Muscle of leg (tissue), 16 donors: ENCODE measurements at places on chromosomes 13 and 19. TPM values are rescaled to one million over a fixed set of nuclear protein-coding genes. Genes with fewer than 3 reads are reported as not detected.
A peak's percentile ranks its signal among the peaks of the same experiment; 100 is the strongest.

DNA sequence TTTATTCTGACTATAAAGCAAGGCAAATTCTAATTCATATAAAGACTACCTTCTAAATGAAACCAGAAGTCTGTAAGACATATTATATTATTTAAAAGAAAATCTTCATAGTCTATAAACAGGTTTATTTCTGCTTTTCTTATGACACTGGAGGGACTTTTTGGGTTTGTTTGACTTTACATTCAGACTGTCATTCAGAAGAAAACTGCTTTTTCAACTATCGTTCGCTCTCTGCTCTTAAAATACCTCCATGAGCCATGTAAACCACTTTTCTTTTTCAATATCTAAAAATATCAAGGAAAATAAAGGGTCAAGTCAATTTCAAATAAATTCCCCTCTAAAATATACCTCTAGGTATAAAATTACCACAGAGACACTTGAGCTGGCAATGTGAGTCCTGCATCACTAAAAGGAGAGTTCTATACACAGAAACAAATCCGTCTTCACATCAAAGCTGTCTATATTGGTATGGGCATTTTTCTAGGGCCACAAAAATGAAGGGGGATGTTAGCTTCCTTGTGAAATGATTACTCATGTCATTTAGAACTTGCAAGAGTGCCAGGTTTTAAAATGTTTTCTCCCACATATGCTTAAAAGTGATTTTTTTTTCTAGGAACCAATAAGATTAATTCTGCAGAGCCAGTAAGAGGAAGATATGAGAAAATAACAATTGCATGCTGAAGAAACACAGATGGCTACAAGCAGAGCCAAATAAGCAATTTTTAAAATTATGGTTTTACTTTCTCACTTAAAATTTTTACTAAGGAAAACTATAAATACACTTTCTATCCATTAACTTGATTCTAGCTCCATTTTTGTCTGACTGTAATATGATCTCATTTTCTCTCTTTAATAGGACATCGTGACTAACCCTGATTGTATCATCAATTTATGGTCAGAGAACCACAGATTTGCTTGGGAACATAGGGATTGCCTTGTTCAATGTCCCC, 181.8 kb downstream of the TBC1D4 start:
- H3K4me1 ChIP-seq, result no peaks in the 10 kb centered on the region
- H3K36me3 ChIP-seq, result peaks cover 2% of the 10 kb centered on the region
- peak; percentile 72 for DNase-seq
- H3K4me3 ChIP-seq, result no peak overlapping the region

GRCh38 chr13:111873676-111874178, 193.2 kb upstream of the SOX1 start:
- H3K36me3 ChIP-seq, result no peaks in the 10 kb centered on the region
- DNase-seq, result no peak
- H3K27ac ChIP-seq, result no peak overlapping the region
- peaks cover 22% of the 10 kb centered on the region for H3K27me3 ChIP-seq
- H3K4me3 ChIP-seq, result no peak overlapping the region

- H3K27ac ChIP-seq, result no peak overlapping the region
- no peak overlapping the region for H3K4me3 ChIP-seq
- H3K4me1 ChIP-seq, result no peaks in the 10 kb centered on the region
- H3K36me3 ChIP-seq, result no peaks in the 10 kb centered on the region
- no peak for DNase-seq
Observed at GRCh38 chr13:52903320-52903719, 54.9 kb upstream of the PCDH8 start.

DNA sequence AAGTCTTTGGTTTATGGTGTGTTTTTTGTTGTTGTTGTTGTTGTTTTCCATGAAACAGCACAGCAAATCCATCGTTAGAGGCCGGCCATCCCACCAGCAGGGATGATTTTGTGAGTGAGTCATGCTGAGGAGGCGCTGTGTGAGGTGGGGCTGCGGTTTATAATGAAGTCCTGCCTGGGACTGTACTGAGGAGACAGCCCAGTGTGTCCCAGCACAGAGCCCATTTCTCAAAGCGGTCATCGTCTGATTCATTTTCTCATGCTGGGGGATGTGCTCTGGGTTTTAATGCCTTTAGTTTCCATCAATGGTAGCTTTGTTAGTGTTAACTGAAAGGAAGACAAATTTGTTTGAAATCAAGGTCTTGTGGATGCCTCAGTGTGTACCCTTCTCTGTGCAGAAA, 129.3 kb upstream of the SERP2 start:
- no peak overlapping the region for H3K4me3 ChIP-seq
- H3K4me1 ChIP-seq, result peaks cover 3% of the 10 kb centered on the region
- H3K27ac ChIP-seq, result no peak overlapping the region
- no peaks in the 10 kb centered on the region for H3K27me3 ChIP-seq
- no peaks in the 10 kb centered on the region for H3K36me3 ChIP-seq

TPTE2 gene
- total RNA-seq, result 0.09 TPM

DNA sequence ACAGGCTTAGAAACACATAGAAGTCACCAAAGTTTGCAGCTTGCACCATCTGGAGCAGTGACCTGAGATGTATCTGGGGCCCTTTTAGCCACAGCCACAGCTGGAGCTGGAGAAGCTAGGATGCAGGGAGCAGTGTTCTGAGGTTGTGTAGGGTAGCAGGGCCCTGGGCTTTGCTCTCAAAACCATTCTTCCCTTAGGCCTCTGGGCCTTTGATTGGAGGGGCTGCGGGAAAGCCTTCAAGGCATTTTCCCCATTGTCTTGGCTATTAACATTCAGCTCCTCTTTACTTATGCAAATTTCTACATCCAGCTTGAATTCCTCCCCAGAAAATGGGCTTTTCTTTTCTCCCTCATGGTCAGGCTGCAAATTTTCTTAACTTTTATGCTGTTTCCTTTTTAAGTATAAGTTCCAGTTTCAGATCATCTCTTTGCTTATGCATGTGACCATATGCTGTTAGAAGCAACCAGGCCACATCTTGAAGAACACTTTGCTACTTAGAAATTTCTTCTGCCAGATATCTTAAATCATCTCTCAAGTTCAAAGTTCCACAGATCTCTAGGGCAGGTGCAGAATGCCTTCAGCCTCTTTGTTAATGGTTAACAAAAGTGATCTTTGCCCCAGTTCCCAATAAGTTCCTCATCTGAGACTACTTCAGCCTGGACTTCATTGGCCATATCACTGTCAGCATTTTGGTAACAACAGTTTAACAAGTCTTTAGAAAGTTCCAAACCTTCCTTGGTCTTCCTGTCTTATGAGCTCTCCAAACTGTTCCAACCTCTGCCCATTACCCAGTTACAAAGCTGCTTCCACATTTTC, 48.5 kb downstream of the NBEA start:
- no peaks in the 10 kb centered on the region for H3K4me1 ChIP-seq
- no peak overlapping the region for H3K4me3 ChIP-seq
- no peaks in the 10 kb centered on the region for H3K36me3 ChIP-seq
- no peaks in the 10 kb centered on the region for H3K27me3 ChIP-seq
- H3K27ac ChIP-seq, result no peak overlapping the region
- no peak for DNase-seq

NCCRP1 gene
- 0.04 TPM for total RNA-seq

GRCh38 chr13:31967155-31967554, 64.4 kb upstream of the FRY start:
- no peak for DNase-seq
- no peaks in the 10 kb centered on the region for H3K27me3 ChIP-seq
- H3K4me3 ChIP-seq, result no peak overlapping the region
- H3K4me1 ChIP-seq, result peaks cover 4% of the 10 kb centered on the region
- no peak overlapping the region for H3K27ac ChIP-seq
- no peaks in the 10 kb centered on the region for H3K36me3 ChIP-seq

DNA sequence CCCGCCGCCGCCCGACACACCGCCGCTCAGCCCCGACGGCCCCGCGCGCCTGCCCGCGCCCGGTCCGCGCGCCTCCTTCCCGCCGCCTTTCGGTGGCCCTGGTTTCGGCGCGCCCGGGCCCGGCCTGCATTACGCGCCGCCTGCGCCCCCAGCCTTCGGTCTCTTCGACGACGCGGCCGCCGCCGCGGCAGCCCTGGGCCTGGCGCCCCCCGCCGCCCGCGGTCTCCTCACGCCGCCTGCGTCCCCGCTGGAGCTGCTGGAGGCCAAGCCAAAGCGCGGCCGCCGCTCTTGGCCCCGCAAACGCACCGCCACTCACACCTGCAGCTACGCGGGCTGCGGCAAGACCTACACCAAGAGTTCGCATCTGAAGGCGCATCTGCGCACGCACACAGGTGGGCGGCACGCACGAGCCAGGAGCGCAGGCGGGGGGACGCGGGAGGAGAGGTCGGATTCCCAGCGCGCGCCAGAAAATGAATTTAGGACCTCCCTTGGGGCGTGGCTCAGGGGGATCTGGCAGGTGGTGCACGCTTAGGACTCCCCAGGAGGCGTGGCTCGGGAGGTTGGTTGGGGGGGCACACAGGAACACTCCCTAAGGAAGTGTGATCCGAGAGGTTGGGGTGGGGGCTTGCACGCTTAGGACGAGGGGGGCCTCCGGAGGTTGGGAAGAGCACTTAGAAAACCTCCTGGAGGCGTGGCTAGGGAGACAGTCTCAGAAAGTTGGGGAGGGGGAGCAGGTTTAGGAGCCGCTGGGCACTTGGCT, 1.2 kb downstream of the KLF2 start:
- peaks cover 43% of the 10 kb centered on the region for H3K4me1 ChIP-seq
- peak overlapping the region; percentile 80 for H3K27ac ChIP-seq
- peaks cover 35% of the 10 kb centered on the region for H3K36me3 ChIP-seq
- H3K27me3 ChIP-seq, result no peaks in the 10 kb centered on the region
- peak; percentile 71 for DNase-seq

ATG4D gene
- total RNA-seq, result 16.4 TPM

- no peak overlapping the region for H3K27ac ChIP-seq
- peaks cover 5% of the 10 kb centered on the region for H3K27me3 ChIP-seq
- H3K36me3 ChIP-seq, result no peaks in the 10 kb centered on the region
- H3K4me1 ChIP-seq, result peaks cover 20% of the 10 kb centered on the region
- DNase-seq, result peak; percentile 65
- H3K4me3 ChIP-seq, result no peak overlapping the region
Observed at GRCh38 chr13:45895881-45896280, 44.3 kb upstream of the SIAH3 start.

GRCh38 chr13:113562844-113563243, 21.7 kb upstream of the TFDP1 start:
- no peak overlapping the region for H3K27ac ChIP-seq
- peaks cover 3% of the 10 kb centered on the region for H3K27me3 ChIP-seq
- H3K36me3 ChIP-seq, result no peaks in the 10 kb centered on the region
- peaks cover 3% of the 10 kb centered on the region for H3K4me1 ChIP-seq
- no peak for DNase-seq
- no peak overlapping the region for H3K4me3 ChIP-seq
